Activated T-helper 2 cell treated with anti-CD3 and anti-CD28 coated beads, Interferon-gamma antibody, Interleukin-2, Interleukin-4, amounts not matched to agents 10 μg/mL and 5 μg/mL and 100 μg/mL, durations not matched to agents 14 hours and 24 hours and 36 hours (primary cell): ENCODE measurements at places on chromosomes 12 and 14. TPM values are rescaled to one million over a fixed set of nuclear protein-coding genes. Genes with fewer than 3 reads are reported as not detected.

The SLC7A8 gene
- 5.3 and 5.4 TPM in 2 replicates for total RNA-seq

GRCh38 chr12:70842942-70843341 is 77.6 kb downstream of the PTPRR start:
- no peak for DNase-seq

GRCh38 chr12:69689638-69690037 is 9.5 kb downstream of the BEST3 start:
- no peak for DNase-seq

DNA sequence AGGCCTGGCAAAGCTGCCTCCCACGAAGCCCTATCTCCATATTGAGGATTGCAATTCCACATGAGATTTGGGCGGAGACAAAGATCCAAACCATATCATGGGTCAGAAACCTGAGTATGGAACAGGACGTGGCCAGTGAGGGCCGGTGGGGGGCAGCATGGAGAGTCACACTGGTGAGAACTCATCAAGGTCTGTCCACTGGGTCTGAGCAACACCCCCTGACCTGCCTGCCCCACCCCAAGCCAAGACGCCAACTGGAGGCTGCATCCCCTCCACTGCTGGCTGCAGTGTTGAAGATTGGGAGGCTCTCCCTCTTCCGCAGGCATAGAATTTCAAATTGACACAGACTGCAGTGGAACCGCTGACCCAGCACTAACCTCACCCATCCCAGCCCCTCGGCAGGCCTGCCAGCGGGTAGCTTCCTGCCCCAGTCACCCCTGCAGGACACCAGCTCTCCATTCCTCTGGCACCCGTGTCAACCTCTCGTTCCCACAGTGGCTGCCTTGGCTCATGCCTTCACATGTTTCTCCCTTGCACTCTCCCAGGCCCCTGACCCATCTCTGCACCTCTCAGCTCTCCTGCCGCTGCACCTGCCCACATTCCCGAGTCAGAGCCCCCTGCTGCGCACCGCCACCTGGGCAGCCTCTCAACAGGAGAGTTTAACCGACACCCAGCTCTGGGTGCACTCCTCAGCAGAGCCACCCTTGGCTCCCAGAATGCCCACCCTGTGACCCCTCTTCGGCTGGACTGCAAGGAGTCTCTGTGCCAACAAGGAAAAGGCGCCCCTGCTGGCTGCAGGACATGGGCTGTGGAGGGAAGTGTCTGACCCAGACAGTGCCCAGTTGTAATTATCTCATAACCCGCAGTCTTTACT is 45.2 kb upstream of the PPP2R5C start:
- DNase-seq = no peak

DNA sequence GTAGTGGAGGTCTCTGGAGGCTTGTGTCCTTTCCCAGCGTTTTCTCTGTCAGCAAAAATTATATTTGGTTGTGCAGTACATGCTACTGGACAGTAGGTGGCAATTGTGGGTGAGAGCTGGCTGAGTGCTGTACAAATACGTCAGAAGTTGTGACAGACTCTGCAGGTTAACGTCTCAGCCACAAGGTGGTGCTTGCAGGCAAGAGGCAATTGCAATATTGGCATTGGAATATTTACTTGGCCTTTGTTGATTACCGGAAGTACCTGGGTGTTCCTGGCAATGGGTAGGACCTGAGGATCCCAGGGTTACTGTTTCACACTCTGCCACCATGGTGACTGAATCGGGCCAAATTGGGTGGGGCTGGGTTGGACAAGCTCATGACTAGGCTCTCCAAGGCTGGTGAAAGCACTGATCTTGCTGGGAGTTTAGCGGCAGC is 333.9 kb upstream of the LMO3 start:
- no peak for DNase-seq

GRCh38 chr14:36550899-36551298 is 30.9 kb upstream of the NKX2-1 start:
- no peak for DNase-seq

DNA sequence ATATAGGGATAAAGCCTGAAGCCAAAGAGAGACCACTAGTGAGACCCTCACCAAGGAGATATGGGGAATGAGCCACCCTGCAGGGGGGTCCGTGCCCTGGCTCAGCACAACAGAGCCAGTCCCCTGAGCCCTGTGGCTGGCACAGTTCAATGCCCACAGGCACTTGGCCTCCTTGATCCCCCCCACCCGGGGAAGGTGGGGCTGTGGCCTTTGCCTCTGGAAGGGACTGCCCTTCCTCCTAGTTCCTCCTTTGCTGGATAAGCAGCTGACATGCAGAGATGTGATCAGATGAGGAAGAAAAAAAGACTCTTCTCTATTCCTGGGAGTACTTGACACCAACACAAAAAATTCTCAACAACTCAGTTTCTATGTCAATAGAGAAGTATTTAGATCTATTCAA is 19.9 kb downstream of the TTC7B start:
- DNase-seq = no peak

The KRT82 gene
- total RNA-seq = not detected in 2 replicates

GRCh38 chr12:80756875-80757274 is 40.2 kb downstream of the MYF5 start:
- DNase-seq = no peak

The OR6C2 gene
- total RNA-seq = not detected in 2 replicates

GRCh38 chr12:8080120-8080519 is 2.0 kb upstream of the NECAP1 start:
- no peak for DNase-seq

DNA sequence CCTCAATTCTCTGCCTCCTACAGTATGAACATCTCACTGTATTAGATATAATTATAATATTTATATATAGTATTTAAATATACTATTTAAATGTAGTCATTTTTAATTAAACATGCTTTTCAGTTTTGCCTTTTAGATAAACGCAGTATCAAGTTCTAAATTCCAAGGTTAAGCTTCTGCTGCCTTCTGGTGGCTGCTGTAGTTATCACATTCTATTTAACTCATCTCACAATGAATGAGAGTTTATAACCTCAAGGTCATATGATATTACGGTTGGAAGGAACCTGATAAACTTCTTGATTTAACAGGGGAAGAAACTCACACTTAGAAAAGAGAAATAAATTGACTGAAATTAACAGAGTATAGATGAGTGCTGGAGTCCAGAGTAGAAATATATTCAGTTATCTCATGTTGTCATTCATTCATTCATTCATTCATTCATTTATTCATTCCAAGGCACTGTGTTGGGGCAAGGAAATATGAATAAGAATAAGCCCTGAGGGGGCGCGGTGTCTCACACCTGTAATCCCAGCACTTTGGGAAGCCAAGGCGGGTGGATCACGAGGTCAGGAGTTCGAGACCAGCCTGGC is 31.9 kb downstream of the GUCY2C start:
- no peak for DNase-seq

GRCh38 chr14:22475381-22475780 is 113.6 kb downstream of the DAD1 start:
- DNase-seq = no peak

The STYX gene
- 16.3 and 16.5 TPM in 2 replicates for total RNA-seq

GRCh38 chr14:90733139-90733808 is 83.0 kb downstream of the TTC7B start:
- DNase-seq = no peak

GRCh38 chr14:29601616-29602015 is 326.0 kb downstream of the PRKD1 start:
- DNase-seq = no peak

GRCh38 chr14:102517392-102518062 is 8.0 kb upstream of the ANKRD9 start:
- DNase-seq = no peak

- peak; percentile 29 for DNase-seq
Observed at GRCh38 chr14:92914087-92914656, 8.8 kb upstream of the CHGA start.

DNA sequence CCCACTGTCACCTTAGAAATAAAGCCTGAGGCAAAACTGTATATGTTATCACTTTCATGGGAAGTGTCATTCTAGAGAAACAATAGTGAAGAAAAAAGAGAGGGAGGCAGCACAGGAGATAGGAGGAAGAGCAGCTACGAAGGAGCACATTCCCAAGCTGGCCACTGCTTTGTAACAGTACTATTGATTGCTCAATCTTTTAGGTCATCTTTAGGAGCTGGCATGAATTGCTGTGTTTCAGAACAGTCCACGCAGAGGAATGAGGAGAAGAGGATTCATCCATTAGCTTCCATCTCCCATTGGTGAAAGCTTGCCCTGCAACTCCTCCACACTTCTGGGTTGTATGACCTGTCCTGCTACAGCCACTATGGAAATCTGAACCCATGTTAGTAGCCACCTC is 372.5 kb upstream of the DDHD1 start:
- no peak for DNase-seq

DNA sequence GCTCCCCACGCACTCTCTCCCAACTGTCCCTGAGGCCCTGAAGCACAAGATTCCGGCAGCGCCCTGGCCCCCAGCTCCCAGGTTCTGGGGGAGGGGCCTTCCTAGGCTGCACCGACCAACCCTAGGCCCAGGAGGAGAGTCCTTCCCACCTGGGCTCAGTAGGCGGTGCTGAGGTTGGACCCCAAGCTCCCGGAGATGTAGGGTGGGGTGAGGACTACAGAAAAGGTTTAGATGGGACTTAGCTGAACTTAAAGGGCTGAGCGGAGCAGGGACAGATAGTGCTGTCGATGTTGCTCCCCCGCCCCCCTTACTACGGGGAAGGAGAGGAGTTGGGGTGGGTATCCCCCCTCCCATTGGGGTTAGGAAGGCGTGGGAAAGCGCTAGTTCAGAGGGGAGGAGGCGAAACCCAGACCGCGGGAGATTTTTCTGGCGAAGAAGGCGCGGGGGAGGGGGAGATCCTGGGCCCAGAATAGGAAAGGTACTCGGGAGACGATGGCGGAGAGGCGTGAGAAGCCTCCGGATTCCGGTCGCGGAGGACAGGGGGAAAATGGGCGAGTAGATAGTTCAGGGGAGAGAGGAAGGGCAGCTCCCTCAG is 4.2 kb upstream of the BAZ2A start:
- DNase-seq = no peak

- no peak for DNase-seq
Observed at GRCh38 chr12:1529228-1529861, 65.0 kb downstream of the FBXL14 start.

The RD3L gene
- total RNA-seq = not detected in 2 replicates

- DNase-seq = no peak
Observed at GRCh38 chr12:80064269-80064668, 35.1 kb upstream of the OTOGL start.

- DNase-seq = no peak
Observed at GRCh38 chr14:39554576-39554975, 122.3 kb upstream of the FBXO33 start.

DNA sequence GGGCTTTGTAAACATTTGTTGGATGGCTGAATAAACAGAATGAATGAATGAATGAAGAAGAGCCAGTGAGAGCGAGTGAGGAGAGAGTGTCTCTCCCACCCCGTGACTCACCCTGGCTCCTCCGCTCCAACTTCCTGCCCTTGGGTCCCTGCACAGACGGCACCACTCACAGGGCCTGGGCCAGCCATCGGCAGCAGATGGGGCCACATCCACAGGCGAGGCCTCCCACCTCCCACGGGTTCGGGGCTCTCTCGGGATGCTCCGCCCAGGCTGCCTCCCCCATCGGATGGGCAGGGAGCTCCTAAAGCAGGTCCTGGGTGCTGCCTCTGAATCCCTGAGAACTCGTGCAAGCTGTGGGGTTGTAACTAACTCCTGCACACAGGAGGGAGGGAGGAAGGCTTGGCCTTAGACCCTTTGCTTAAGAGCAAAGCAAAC is 41.3 kb downstream of the CCNK start:
- no peak for DNase-seq

GRCh38 chr12:52524241-52524897 is 4.2 kb upstream of the KRT5 start:
- DNase-seq = no peak

DNA sequence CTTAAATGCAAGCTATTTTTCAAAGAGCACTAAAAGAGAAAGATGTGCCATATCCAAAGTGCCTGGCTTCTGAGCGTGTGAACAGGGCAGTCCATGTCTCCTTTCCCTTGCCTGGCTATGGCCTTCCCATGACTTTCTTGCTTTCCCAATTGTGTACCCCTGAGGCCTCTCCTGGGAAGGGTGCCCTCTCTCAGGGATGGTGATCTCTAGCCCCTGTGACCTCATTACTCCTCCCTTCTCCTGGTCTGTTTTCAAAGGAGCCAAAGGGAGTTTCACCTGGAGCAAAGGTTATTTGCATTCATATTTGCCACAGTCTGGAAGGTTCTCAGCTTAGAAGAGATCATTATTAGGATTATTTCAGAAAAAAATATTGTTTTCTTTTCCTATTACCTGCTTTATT is 429.4 kb upstream of the TMTC1 start:
- DNase-seq = no peak

The CISTR gene
- not detected in 2 replicates for total RNA-seq

The FOXG1 gene
- total RNA-seq = not detected in 2 replicates

GRCh38 chr12:2129076-2129475 is 76.3 kb downstream of the CACNA1C start:
- no peak for DNase-seq

DNA sequence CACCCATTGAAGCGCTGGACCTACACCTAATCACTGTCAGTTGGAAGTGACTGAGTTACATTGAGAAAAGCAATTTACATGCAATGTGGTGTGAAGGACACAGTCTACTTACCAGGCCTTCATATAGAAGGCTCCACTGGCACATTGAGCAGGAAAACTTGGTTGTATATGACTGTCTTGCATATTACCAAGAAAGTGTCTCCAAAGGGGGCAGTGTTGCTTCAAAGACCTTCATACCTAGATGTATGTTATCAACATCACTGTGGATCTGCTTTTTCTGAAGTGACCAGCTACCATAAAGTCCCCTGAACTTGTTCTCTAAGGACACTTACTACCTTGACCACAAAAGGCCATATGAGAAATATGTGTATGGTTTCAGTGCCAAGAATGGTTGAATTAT is 64.1 kb downstream of the NELL2 start:
- DNase-seq = no peak

The FAM186B gene
- total RNA-seq = 0.30 and 0.37 TPM in 2 replicates

DNA sequence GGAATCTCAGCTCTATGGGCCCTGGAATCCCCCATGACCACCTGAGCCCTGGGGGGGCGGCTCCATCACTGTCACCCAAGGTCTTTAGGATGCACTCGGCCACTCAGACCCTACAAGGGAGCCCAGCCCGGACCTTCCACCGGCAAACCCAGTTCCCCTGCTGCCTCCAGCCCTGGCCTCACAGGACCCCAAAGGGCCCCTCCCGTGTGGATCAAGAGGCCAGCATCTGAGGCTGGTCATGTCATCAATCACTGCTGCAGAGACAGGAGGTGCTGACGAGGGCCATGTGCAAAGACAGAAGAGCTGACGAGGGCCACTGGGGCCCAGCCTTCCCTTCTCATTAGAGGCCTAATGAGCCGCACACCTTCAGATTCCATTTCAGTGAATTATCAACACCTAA is 39.0 kb upstream of the SFSWAP start:
- DNase-seq = no peak

DNA sequence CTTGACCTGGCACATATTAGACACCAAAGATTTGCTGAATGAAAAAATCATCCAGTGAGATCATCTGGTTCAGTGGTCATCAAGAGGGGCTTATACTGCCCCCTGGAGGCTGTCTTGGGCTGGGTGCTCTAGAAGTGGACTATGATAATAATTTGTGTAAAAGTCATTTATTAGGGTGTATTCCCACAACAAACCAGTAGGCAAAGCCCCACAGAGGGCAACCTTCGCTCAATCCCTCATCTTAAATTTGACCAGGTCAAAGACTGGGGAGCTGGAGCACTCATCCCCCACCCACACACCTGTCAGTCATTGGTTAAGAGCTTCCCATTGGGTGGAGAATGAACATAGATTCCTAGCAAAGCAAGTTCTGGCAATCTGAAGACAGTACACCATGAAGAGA is 20.0 kb upstream of the FICD start:
- no peak for DNase-seq

The SDR9C7 gene
- not detected in 2 replicates for total RNA-seq

The SLC25A47 gene
- not detected in 2 replicates for total RNA-seq

GRCh38 chr12:42969355-42969754 is 379.8 kb upstream of the PRICKLE1 start:
- no peak for DNase-seq

GRCh38 chr14:25006961-25007795 is 42.8 kb downstream of the STXBP6 start:
- no peak for DNase-seq
